Stimulated activated CD4-positive, alpha-beta T cell treated with anti-CD3 and anti-CD28 coated beads, Interleukin-1b, Interleukin-23, amount 100 ng/mL, for 1 hour (primary cell): ENCODE measurements at places on chromosomes 7 and 10.

DNA sequence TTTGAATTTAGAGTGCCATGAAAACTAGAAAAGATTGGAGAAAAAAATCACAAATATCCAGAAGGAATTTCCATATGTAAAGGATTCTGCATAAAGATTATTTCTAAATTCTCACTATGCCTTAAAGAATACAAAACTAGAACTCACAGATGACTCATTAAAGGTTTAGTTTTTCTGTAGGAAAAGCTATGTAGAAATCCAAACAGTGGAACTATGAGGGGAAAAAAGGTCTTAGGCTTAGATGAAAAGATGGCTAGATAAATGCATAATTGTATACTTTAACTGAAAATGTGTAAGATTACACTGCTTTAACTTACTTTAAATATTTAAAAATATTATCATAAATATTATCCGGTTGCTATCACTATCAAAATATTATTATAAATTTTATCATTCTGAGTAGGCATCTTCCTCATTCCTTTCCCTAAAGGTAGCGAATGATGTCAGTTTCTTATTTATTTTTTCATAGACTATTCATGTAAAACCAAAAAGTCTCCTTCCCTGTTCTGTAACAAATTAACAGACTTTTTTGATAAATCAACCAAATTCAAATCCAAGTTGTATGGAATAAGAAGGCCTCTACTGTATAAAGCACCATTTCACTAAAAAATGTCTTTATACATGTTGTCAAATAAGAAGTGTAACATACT lies 69.1 kb upstream of the COMTD1 start:
- DNase-seq = no peak

GRCh38 chr10:63337455-63338251 lies 128.1 kb downstream of the JMJD1C start:
- no peak for DNase-seq

DNA sequence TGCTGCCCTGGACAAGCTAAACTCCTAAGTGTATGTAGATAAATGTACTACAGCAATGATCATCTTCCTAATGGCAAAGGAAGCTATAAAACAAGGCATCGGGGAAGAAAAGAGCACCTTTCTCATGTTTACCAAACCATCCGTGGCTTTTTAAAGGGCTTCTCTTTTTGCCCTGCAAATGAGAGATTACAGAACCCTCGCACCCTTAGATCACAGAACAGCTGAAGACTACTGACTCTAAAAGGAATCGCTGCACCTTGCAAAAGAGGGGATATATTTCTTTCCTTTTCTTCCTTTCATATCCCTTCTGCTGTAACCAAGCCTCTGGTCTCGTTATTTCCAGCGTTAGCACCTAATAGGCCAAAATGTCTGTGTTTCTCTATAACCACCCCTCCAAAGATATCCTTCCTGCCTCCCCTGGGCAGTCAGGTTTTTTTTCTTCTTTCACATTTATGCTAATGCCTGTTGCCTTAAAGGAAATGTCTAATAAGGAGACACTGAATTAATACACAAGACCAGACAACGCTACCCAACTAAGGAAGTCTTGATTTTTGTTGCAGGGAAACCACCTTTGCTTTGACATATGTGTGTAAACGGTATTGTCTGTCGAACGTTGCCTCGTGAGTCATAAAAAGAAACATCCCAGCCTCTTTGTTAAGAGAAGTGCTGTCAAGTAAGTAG lies 10.5 kb downstream of the ST8SIA6 start:
- DNase-seq = no peak

GRCh38 chr10:83538047-83538446 lies 601.3 kb upstream of the GHITM start:
- no peak for DNase-seq

GRCh38 chr10:71698737-71699136 lies 20.8 kb downstream of the C10orf105 start:
- no peak for DNase-seq

GRCh38 chr7:155882596-155882995 lies 70.3 kb upstream of the SHH start:
- DNase-seq = no peak

- DNase-seq = no peak
Observed at GRCh38 chr10:14549496-14549895, 218.8 kb upstream of the FRMD4A start.

DNA sequence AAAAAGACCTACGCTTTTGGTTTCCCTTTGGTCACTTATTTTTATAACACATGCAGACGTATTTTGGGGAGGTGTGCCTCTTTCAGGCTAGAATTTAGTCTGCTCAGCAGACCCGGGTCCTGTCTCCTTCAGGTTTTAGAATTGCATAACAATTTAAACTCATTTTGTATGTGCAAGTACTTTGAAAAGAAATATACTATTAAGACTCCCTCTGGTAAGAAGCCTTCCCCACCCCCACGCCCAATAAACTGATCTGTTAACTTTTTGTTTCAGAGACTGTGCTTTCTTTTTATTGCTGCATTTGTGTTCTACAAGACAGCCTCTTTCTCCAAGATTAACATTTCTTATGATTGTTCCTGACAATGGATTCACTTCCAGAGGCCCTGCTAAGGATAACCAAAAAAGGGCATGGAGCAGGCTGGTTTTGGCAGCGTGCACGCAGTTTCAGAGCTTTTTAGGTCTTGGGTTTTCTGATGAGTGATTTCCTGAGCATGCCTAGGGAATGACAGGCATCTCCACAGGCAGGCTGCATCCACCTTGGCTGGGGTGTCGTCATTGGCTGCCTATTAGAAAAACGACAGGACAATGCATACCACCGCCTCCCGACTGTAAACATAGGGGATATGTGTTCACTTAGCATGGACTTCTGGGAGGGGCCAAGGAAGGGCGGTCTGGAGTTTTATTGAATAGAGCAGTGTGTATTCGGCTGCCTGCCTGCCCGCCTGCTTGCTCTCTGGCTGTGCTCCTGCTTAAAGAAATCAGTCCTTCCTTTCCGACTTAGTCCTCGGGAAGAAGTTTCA lies at the start of gene CALD1:
CALD1 (plus strand) TSS at position 694 of the 800 bp plus-strand sequence. CDS start 88,100 bp downstream, outside the sequence.
- no peak for DNase-seq

GRCh38 chr10:86651631-86652331 lies 2.6 kb upstream of the OPN4 start:
- no peak for DNase-seq

DNA sequence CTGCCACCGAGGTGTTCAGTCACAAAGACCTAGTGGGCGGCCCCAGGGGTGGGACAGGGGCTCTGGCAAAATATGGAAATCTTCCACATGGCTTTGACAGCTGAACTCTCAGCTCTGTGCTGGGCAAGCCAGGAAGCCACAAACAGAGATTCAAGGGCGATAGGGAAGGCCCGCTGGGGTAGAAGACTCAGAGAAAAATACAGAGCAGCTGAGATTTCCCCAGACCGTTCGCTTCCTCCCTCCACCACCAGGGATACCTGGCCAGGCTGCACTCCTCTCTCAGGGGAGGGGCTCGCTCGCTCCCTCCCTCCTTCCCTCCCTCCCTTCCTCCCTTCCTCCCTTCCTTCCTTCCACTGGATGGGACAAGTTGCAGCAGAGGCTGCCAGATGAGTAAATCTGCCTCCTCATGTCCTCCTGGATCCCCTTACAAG lies 260.5 kb downstream of the PRPF18 start:
- DNase-seq = no peak

DNA sequence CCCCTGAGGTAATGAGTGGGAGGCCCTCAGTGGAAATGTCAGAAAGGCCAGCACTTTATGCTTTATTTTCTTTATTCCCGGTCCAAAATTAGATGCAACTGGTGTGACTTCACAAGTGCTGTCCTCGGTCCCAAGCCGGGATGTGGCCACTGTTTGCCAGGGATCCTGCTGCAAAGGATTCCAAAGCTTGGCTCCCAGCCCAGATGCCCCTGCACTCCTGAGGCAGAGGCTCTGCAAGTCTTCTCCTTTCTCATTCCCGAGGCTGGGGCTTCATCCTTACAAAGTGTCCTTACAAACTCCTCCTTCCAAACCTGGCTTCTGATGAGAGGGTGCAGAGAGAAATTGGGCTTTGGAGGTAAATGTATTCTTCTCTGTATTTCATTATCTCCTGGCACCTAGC lies 544.3 kb upstream of the DPP6 start:
- DNase-seq = no peak

- DNase-seq = no peak
Observed at GRCh38 chr10:131227163-131227740, 84.3 kb downstream of the TCERG1L start.

GRCh38 chr10:84160663-84161362 lies 12.8 kb upstream of the GPR15LG start:
- no peak for DNase-seq

DNA sequence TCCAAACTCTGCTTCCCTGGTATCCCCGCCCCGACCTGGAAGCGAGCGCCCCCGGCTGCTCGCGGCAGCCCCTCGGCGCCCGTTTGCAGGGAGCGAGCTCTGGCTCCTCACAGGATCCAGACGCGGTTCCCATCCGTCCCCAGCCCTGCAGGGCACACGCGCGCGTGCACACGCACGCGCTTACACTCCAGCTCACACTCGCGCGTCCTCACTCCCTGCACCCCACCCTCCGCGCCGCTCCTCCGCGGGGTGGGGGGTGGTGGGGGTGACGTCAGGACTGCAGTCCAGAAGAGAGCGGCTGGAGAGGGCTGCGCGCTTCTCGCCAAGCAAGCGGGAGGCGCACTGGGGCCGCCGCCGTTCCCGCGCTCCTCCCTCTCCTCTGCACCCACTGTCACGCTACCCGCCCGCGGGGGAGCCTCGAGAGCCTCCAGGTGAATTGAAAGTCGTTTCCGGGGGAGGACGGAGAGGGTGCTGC lies 255.6 kb downstream of the OTUD1 start:
- no peak for DNase-seq

DNA sequence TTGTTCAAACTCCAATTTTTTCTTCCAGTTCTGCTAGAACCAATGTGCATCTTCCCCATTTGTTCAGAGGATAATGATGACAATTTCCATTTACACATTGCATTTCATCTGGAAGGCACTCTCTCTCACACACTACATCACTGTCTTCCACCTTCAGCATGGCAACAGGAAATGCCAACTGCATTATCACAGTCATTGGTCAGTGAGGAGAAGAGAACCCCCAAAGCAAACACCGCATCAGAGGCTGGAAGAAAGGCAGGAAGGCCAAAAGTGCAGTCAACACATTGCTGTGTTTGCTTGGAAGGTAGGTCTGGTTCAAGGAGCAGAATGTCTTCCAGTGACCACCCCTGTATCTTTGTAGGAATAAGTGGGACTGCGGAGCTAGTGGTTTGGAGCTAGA lies 192.2 kb upstream of the RHOBTB1 start:
- no peak for DNase-seq
